NCI-H1436 (cell line): ENCODE measurements at places on chromosomes 7 and 10.
A peak's percentile ranks its signal among the peaks of the same experiment; 100 is the strongest.

DNA sequence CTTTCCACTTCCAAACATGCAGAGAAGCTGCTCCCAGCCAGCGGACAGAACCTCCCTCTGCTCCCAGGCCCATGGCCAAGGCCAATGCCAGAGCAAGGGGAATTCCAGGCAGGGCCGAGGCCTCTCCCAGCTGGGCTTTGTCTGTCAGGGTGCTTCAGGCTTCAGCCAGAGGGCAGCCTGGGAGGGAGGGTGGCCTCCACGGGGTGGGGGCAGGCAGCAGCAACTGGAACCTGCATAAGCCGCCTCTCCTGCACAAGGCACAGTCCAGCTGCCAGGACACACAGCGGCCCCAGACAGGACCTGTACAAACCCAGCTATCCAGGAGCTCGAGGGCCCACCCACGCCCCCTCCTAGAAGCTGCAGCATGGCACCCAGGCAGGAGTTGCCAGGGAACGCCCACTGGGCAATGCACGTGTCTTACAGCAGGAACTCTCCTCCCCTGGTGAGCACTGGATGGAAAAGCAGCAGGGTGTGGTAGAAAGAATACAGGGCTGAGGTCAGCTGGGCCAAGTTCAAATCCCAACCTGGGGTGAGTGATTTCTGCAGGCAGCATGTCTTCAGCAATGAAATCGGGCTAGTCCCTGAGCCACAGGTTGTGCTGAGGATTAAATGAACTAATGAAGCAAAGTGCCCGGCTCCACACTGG lies 7.6 kb downstream of the FAM53B start:
- no peak for DNase-seq

GRCh38 chr10:89134963-89135362 lies 72.2 kb downstream of the CH25H start:
- no peak for DNase-seq

DNA sequence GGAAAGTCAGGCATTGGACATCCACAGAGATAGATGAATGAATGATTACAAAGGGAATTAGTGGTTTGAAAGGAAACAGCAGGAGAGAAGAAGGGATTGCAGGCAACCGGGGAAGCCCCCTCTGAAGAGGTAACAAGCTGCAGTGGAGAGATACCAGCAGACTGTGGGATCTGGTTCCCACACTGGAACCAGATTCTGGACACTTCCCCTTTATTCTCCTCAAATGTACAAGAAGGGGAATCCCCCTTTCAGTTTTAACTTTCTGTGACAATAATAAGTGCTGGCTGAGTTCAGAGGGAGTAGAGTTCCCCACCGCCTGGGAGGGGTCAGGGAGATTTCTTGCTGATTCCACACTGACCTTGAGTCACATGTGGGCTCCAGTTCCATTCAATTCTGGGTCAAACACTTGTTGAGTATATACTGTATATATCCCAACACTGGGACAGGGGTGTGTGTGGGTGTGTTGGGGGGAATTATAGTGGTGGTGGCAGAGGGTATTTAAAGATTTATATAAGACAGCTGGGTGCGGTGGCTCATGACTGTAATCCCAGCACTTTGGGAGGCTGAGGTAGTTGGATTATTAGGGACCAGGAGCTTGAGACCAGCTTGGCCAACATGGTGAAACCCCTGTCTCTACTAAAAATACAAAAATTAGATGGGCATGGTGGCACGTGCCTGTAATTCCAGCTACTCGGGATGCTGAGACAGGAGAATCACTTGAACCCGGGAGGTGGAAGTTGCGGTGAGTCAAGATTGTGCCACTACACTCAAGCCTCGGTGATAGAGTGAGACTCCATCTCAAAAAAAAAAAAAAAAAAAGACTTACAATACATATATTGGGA lies 16.5 kb upstream of the DDIT4 start:
- no peak for DNase-seq

DNA sequence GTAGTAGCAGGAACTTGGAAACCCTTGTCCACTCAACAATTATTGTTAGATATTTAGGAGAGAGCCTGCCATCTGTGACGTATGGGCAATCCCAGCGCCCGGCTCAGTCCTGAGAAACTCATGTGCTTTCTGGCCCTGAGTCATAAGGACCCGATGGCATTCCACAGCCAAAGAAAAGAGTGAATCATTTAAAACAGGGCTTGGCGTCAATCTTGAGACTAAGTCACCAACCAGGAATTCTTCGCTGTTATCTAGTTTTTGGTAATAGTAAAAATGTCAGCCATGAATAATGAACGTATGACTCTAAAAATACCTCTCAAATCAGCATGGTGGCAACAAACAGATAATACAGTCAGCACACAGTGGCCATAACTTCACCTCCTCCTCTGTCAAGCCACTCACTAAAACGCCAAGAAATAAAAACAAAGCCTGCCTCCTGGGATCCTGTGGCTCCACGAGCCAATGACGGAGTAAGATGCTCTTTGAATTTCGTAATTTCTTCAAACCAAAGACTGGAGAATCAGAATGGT lies 140.8 kb downstream of the ADAM12 start:
- DNase-seq: no peak

DNA sequence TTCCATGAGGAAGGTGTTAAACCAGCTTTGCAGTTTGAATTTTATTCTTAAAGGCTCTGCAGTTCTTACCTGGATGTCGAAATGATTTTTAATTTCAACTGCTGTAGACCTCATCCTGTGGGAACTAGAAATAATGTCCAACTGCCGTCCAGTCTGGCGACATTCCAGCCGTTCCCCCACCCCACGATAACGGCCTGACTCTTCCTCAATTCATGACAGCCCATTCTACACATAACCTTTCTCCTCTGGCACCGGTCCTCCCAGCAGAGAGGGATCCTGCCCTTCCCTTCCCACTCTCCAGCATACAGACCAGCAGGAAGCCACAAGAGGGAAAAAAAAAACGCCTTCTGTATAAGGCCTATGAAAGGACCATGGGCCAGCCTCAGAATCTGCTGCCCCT lies 51.8 kb upstream of the PRR15 start:
- DNase-seq: no peak

GRCh38 chr10:113849946-113850345 lies 3.9 kb downstream of the DCLRE1A start:
- DNase-seq: no peak

DNA sequence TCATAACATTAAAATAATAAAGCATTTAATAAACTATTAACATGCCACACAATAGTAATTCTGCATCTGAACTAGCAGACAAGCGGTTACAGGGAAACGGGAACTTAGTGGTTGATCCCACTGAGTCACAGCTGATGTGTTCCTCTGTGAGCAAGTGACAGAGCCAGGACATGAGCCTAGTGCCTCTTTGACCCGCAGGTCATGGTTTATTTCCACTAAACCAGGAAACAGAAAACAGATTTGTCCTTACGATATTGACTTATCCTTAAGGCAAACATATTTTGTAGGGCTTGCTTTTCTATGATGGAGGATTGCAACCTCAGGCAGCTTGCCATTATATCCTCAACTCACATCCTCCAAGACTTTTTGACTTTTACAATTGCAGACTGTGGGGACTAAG lies 987.3 kb downstream of the CCSER2 start:
- DNase-seq: no peak

DNA sequence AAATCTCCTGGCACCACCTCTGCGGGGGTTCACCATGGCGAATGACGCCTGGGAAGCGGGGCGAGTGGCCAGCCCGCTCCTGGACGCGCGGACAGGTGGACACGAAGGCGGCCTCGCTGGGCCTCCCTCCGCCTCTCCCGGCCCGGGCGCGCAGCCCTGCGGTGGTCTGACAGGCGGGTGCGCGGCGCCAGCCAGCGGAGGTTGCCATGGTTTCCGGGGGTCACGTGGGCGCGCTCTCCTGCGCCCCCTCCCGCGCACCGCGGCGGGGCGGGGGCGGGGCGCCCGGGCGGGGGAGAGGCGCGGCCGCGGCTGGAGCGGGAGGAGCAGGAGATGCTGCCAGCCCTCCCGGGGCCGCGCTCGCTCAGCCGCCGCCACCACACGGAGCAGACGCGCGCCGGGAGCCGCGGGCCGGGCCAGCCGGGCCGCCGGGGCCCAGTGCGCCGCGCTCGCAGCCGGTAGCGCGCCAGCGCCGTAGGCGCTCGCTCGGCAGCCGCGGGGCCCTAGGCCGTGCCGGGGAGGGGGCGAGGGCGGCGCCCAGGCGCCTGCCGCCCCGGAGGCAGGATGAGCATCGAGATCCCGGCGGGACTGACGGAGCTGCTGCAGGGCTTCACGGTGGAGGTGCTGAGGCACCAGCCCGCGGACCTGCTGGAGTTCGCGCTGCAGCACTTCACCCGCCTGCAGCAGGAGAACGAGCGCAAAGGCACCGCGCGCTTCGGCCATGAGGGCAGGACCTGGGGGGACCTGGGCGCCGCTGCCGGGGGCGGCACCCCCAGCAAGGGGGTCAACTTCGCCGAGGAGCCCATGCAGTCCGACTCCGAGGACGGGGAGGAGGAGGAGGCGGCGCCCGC lies at the start of gene PRKAR2B:
Gene PRKAR2B (plus strand): TSS at position 359 of the 848 bp plus-strand sequence. CDS start 203 bp downstream, at position 562.
- peak; percentile 71 for DNase-seq

- no peak for DNase-seq
These were observed 60.6 kb upstream of the ANTXRL start for GRCh38 chr10:46226232-46226631.

- no peak for DNase-seq
These were observed 23.4 kb upstream of the GRB10 start for GRCh38 chr7:50806143-50806542.

DNA sequence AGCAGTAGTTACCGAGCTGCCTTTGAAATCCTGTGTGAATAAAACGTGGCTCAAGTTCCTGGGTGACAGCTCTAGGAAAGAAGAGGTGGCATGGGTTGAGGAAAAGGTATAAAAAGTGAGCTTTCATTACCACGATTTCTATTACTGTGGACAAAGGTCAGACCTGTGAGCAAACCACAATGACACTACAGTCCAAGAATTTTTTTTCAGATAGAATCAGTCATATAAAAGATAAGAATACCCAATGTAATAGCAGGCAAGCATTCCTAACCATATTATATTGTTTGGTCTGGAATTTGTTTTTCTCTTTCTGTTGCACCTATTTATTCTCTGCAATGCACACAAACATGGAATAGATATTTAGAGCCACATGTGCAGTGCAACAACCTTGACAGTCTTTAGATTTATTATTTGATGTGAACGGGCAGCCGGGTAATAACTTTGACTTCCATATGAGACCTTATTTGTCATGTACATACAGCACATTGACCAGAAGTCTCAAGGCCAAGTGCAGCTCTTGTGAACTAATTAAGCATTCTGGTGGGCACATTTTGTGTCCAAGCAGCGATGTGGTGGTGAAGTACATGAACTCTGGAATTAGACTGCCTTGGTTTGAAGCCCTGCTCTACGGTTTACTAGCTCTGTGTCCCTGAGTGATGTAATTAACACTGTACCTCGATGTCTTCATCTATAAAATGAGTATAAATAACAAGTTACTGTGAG lies 156.8 kb downstream of the NRCAM start:
- no peak for DNase-seq

- peak; percentile 46 for DNase-seq
These were observed 70.8 kb downstream of the TCF7L2 start for GRCh38 chr10:113020838-113021237.

DNA sequence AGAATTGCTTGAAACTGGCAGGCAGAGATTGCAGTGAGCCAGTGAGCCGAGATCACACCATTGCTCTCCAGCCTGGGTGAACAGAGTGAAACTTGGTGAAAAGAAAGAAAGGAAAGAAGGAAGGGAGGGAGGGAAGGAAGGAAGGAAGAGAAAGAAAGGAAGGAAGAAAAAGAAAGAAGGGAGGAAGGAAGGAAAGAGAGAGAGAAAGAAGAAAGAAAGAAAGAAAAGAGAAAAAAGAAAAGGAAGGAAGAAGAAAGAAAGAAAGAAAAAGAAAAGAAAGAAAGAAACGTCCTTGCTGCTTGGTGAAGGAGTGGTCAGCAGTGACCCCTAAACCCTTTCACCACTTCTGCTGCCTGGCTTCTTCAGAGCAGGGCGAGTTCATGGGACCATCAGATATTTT lies 147.1 kb upstream of the MYO3A start:
- no peak for DNase-seq

DNA sequence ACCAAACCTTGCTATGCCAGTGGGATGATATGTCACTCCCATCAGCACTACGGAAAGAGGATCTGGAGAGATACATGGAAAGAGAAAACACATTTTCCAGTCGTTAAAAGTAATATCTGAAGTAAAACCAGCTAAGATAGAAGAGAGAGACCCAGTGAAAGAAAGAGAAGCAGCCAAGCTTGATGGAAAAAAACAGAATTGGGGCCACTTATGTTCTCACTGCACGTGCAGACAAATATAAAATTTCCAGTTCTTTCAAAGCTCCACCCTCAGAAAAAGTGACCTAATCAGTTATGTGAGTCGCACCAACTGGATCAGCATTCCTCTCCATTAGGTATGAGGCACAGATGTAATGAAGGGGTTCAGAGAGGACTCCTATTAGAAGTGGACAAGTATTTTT lies 266.1 kb downstream of the MTERF1 start:
- DNase-seq: no peak

DNA sequence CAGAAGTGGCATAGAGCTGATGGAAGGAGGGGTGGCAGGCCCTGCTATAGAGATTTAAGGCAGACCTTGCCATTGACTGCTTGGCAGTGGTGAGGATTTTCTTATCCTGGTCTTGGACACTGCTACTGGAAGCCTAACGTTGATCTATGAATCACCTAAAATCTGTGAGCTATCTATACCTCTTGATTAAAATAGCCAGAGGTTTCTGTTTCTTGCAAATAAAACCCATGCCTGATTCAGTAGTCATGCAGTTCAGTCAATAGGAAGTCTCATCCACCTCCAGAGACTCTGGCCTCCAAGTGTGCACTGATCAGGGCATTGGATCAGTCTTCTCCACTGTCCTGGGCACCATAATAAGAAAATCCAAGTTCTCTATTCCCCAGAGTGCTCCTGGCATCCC lies 286.5 kb downstream of the PTEN start:
- DNase-seq: no peak

GRCh38 chr7:135704698-135705097 lies 23.3 kb downstream of the SLC13A4 start:
- DNase-seq: no peak

- DNase-seq: no peak
These were observed 37.1 kb downstream of the COL13A1 start for GRCh38 chr10:69838853-69839252.

- DNase-seq: no peak
These were observed 19.9 kb downstream of the ELN start for GRCh38 chr7:74047804-74048380.

GRCh38 chr10:4684434-4684833 lies 141.6 kb upstream of the AKR1E2 start:
- no peak for DNase-seq

DNA sequence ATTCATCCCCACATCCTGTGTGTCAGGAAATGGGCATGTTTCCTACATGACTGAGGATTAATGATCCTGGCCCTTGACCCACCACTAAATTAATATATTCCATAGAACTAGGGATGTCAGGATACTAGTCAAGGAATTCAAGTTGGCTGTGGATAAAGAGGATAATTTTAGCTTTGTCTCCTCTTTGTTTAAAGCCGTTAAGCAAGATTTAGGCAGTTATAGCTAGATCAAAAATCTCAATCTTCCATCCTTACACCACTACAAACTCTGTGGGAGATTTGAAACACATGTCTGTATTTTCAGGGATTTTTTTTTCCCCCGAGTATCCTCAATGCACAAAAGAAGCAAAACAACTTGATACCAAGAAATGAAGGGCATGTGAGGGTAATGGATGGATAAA lies 417.1 kb downstream of the MAGI2 start:
- DNase-seq: no peak
